SK-N-SH (cell line): ENCODE measurements at places on chromosomes 3 and 15.
A peak's percentile ranks its signal among the peaks of the same experiment; 100 is the strongest.

GRCh38 chr3:8606701-8607231 is 37.8 kb downstream of the SSUH2 start:
- peaks cover 5% of the 10 kb centered on the region; the same call in 1 of the 2 replicates for H3K4me1 ChIP-seq
- H3K36me3 ChIP-seq = no peaks in the 10 kb centered on the region
- H3K27ac ChIP-seq = no peak overlapping the region
- H3K27me3 ChIP-seq = no peaks in the 10 kb centered on the region

- H3K27ac ChIP-seq = no peak overlapping the region
- no peak overlapping the region for H3K4me3 ChIP-seq
- H3K4me1 ChIP-seq = no peaks in the 10 kb centered on the region
These were observed 17.3 kb downstream of the MRPS11 start for GRCh38 chr15:88484682-88485331.

GRCh38 chr3:126723801-126724200 is 19.8 kb downstream of the CHCHD6 start:
- peaks cover 17% of the 10 kb centered on the region for H3K36me3 ChIP-seq
- no peak overlapping the region for H3K27ac ChIP-seq
- H3K27me3 ChIP-seq = no peaks in the 10 kb centered on the region
- no peaks in the 10 kb centered on the region for H3K4me1 ChIP-seq

DNA sequence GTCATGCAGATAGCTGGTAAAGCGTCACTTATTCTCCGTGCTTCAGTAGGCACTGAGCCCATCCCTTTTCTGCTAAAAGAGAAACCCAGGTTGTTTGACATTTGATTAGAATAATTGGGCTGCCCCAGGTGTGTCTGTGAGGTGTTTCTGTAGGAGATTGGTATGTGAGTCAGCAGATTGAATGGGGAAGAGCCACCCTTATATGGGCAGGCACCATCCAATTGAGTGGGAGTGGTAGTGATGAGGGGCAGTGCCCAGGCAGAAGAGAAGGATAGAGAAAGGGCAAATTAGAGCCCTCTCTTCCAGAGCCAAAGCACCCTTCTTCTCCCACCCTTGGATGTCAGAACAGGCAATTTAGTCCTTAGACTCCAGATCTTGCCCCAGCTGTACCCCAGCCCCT is 384.3 kb upstream of the GBE1 start:
- DNase-seq = no peak
- H3K36me3 ChIP-seq = no peaks in the 10 kb centered on the region
- H3K4me1 ChIP-seq = no peaks in the 10 kb centered on the region
- H3K4me3 ChIP-seq = no peak overlapping the region

- H3K4me3 ChIP-seq = no peak overlapping the region
- no peaks in the 10 kb centered on the region for H3K4me1 ChIP-seq
- no peaks in the 10 kb centered on the region for H3K27me3 ChIP-seq
- no peak overlapping the region for H3K27ac ChIP-seq
These were observed 613.6 kb upstream of the CBLB start for GRCh38 chr3:106482451-106482850.

DNA sequence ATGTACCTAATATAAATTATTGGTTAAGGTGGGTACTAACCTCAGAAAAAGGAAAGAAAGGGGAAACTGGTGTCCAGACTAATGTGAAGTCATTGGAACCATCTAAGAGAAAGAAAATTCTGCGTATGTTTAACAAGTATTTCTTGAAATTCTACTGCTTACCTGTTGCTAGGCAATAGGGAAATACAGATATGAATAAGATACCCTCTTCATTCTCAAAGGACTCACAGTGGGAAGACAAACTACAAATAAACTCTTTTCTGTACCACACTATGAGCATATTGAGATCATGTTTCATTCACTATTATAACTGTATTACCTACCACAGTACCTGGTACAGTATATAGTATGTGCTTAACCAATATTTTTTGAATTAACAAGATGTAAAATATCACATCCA is 140.5 kb upstream of the MLF1 start:
- no peaks in the 10 kb centered on the region for H3K36me3 ChIP-seq
- H3K27ac ChIP-seq = no peak overlapping the region

GRCh38 chr3:186413615-186414415 is 51.8 kb upstream of the DGKG start:
- H3K36me3 ChIP-seq = no peaks in the 10 kb centered on the region
- H3K27me3 ChIP-seq = no peaks in the 10 kb centered on the region
- H3K4me3 ChIP-seq = no peak overlapping the region
- H3K4me1 ChIP-seq = peaks cover 5% of the 10 kb centered on the region; the same call in 1 of the 2 replicates

GRCh38 chr3:174857301-174857700 is 1.8 kb upstream of the NAALADL2 start:
- no peaks in the 10 kb centered on the region for H3K4me1 ChIP-seq
- DNase-seq = no peak
- no peak overlapping the region for H3K27ac ChIP-seq
- no peaks in the 10 kb centered on the region for H3K27me3 ChIP-seq

GRCh38 chr3:99862208-99862607 is 44.5 kb downstream of the CMSS1 start:
- H3K36me3 ChIP-seq = peaks cover 39% of the 10 kb centered on the region; the same call in 1 of the 2 replicates
- no peak overlapping the region for H3K4me3 ChIP-seq
- H3K4me1 ChIP-seq = peaks cover 56% of the 10 kb centered on the region
- DNase-seq = no peak
- no peaks in the 10 kb centered on the region for H3K27me3 ChIP-seq
- H3K27ac ChIP-seq = peak overlapping the region; percentile 81

DNA sequence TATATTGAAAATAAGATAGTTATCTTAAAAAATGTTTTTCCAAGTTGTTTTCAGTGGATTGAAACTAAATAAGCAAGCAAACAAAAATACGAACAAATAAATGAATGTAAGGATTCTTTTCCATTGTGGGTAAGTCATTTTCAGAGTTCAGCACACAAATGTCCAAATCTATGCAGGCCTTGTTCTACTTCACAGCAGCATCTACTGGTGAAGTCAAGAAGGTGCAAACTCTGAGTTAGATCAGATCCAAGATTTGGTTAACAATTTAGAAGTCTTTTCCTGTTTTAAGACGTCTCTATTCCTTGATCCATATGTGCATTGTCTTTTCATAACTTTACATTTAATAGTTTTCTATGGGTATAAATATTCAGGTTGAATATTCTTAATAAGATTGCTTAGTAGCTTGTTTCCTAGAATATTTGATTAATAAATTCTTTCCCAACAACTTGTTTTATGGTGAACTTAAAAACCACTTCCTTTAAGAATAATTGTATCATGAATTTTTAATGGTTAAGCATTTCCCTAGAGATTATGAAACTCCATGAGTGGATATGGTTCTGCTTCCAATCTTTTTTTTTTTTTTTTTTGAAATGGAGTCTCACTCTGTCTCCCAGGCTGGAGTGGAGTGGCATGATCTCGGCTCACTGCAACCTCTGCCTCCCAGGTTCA is 10.5 kb downstream of the PTX3 start:
- peaks cover 14% of the 10 kb centered on the region; the same call in 1 of the 2 replicates for H3K36me3 ChIP-seq
- H3K4me1 ChIP-seq = peaks cover 12% of the 10 kb centered on the region; the same call in 1 of the 2 replicates
- DNase-seq = peak; percentile 11
- H3K4me3 ChIP-seq = no peak overlapping the region
- H3K27ac ChIP-seq = peak overlapping the region; percentile 19; the same call in 1 of the 2 replicates
- no peaks in the 10 kb centered on the region for H3K27me3 ChIP-seq

- H3K4me1 ChIP-seq = no peaks in the 10 kb centered on the region
- H3K27me3 ChIP-seq = no peaks in the 10 kb centered on the region
- no peak for DNase-seq
- H3K36me3 ChIP-seq = no peaks in the 10 kb centered on the region
- no peak overlapping the region for H3K27ac ChIP-seq
These were observed 38.3 kb downstream of the ADGRG7 start for GRCh38 chr3:100647657-100648056.

DNA sequence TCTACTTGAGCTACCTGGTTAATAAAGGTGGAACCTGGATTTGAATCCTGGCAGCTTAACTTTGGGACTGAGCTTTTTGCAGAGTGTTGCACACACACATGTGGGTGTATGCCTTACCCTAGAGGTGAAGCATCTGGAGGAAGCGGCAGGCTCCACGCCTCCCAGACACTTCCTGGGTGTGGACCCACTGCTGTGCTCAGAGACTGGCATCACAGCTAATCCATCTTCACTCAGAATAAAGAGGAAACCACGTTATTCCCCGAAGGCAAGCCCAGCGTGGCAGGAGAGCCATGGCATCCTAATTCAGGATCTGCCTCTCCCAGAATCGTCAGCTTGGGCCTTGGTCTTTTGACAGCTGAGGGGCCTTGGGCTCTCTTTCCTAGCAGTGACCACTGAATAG is 25.5 kb downstream of the CCDC13 start:
- H3K27ac ChIP-seq = no peak overlapping the region
- no peaks in the 10 kb centered on the region for H3K27me3 ChIP-seq
- H3K36me3 ChIP-seq = no peaks in the 10 kb centered on the region
- no peak overlapping the region for H3K4me3 ChIP-seq

DNA sequence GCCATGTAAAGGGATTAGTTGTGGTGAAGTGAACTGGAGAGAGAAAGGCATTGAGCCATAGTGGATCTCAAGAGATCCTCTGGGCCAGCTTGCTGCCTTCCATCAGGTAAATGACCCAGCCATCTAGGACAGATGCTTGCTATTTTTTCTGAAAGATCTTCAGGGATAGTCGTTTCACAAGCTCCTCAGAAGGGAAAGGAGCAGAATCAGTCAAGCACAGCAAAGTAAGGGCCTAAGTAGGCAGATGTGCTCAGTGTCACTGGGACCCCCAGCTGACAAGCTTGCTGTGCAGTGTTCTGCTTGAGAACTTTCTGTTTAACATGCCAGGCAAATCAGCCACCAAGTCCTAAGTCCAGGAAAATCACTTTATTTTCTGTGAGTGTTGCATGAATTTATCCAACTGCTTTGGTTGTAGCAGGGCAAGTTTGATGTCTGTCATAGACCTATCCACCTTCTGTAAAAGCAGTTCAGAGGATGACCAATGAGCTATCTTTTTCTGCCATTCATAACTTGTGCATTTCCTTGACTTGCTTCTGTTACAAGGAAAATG is 319.8 kb downstream of the IL5RA start:
- no peaks in the 10 kb centered on the region for H3K36me3 ChIP-seq
- no peaks in the 10 kb centered on the region for H3K27me3 ChIP-seq
- no peaks in the 10 kb centered on the region for H3K4me1 ChIP-seq
- no peak overlapping the region for H3K27ac ChIP-seq
- no peak overlapping the region for H3K4me3 ChIP-seq
- DNase-seq = no peak

DNA sequence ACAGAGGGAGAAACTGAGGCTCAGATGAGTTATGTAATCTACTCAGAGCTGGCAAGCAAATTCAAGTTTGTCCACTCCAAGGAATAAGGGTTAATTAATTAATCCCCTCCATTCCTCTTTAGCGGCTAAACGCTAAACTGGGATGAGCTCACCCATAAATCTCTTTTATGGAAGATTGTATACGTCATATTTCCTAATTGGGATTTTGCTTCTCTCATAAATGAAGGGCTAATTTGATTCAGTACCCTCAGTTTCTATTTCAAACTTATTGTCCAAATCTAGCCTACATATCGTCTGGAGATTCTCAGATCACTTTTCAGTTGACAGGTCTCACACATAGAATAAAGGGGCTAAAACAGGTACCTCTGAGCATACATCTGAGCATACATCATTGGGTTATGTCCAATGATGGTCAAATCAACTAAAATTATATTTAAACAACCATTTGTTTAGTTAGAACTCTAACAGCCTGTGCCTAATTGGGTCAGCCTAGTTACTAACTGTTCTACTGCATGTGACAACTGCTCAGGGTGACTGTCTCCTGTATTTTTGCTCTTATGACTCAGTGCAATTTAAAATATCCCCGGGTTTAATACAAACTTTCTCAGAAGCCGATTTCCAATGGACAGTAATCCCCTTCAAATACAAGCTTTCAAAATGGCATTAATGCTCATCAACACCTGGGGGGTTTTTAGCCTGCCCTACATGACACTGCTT is 57.6 kb upstream of the PLXND1 start:
- peaks cover 31% of the 10 kb centered on the region; the same call in 1 of the 2 replicates for H3K4me1 ChIP-seq
- no peak overlapping the region for H3K4me3 ChIP-seq
- DNase-seq = no peak

- H3K36me3 ChIP-seq = no peaks in the 10 kb centered on the region
- no peak for DNase-seq
- no peak overlapping the region for H3K27ac ChIP-seq
These were observed 125.5 kb upstream of the PRR20G start for GRCh38 chr3:127413318-127413673.

DNA sequence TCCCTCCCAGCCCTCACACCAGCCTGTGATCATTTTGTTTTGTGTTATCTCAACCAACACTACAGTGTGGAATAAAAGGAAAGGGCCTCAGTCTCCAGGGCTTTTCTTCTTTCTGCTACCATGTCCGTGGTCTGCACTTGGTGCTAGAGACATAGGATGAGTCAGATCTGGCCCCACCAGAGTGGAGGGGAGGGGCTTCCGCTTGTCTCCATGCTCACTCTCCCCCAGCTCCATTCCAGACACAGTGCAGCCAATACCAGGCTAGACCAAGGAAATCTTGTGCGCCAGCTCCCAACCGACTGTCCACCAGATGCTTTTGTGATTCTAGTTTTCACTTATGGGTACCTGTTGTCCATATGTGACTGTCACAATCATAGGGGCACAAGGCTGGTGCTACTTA is 51.9 kb upstream of the TMEM115 start:
- peak; percentile 53 for DNase-seq
- H3K4me3 ChIP-seq = no peak overlapping the region
- no peaks in the 10 kb centered on the region for H3K36me3 ChIP-seq
- H3K27ac ChIP-seq = peak overlapping the region; percentile 92
- no peaks in the 10 kb centered on the region for H3K27me3 ChIP-seq
- peaks cover 62% of the 10 kb centered on the region; the same call in 1 of the 2 replicates for H3K4me1 ChIP-seq

- no peak overlapping the region for H3K27ac ChIP-seq
- no peaks in the 10 kb centered on the region for H3K4me1 ChIP-seq
- DNase-seq = no peak
These were observed 253.7 kb downstream of the PLCL2 start for GRCh38 chr3:17138246-17139039.

DNA sequence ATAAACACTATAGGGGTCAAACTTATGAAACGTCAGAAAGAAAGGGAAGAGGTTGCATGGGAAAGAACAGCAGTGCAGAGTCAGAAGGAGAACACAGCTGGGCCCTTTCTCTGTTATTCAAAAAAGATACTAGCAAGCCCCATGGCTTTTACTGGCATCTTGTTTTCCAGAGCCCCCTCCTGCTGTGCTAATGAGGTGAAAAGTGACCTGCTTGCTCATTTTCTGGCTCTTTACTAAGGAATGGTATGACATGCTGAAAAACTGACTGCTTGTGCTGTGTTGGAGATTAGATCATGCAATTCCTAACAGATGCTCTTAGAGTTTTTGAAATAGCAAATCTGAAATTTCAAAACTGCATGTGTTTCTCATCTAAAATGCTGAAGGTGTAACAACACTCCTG is 541.6 kb upstream of the ALCAM start:
- DNase-seq = peak; percentile 27
- H3K27me3 ChIP-seq = no peaks in the 10 kb centered on the region
- no peaks in the 10 kb centered on the region for H3K4me1 ChIP-seq
- no peak overlapping the region for H3K4me3 ChIP-seq
